CD4-positive, alpha-beta T cell treated with Interleukin-6 at 100 ng/mL for 8 hours (primary cell): ENCODE measurements at places on chromosomes 5 and 9.

- DNase-seq, result no peak
Measured at GRCh38 chr9:120862452-120862851, 14.5 kb downstream of the PHF19 start.

GRCh38 chr5:128154943-128155342 is 71.4 kb downstream of the SLC12A2 start:
- no peak for DNase-seq

DNA sequence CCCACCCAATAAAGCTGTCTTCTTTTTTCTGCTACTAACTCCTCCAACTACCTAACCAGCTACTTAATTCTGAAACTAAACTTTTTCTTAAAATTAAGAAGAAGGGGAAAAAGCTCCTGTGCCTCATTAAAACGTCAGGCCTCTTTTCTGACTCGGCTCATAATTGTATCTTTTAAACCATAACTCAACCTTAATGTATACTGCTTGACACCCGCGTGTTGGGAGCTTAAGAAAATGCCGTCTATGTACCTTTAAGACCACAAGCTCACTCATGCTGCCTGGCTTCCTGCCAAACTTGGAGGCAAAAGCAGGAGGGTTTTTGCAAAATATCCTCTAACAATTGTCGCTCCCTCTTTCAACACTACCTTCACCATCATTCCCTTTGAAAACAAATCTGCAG is 5.0 kb downstream of the EBF1 start:
- peak; percentile 53 for DNase-seq

GRCh38 chr5:34660444-34660843 is 4.3 kb downstream of the RAI14 start:
- DNase-seq, result no peak

DNA sequence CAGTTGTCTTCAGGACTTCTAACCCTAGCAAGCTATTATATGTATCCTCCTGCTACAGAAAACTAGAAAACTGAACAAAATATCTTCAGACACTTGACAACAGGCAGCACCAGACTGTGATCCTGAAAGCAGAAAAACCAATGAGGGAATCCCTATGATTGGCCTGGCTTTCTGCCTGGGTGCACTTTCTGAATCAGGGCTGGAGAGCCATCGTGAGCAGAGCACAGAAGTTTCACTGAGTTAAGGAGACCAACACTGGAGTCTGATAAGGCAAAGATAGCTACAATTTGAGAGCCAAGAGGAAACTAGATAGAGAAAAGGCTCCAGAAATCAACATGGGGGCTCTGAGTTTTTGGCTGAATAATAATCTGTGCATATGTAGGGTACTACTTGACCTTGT is 106.5 kb downstream of the FANCC start:
- no peak for DNase-seq

DNA sequence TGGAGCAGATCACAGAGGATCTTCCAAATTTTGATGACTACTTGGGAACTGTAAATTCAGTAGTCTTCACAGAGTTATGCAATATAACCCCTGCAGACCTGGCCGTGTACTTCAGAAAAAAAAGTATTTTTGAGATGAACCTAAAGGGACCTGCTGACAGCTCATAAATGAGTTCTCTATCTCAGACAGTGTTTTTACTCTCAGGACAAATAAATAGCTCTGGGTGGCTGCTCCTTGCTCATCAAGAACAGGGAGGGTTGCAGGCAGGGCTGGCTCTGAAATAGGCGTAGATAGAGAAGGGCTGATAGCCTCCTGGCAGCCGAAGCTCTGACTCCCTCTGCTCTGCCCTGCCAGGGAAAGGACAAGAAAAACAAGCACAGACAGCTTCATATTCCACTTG is 64.8 kb downstream of the PLAC8L1 start:
- no peak for DNase-seq

GRCh38 chr9:4070266-4070665 is 229.6 kb downstream of the GLIS3 start:
- no peak for DNase-seq

DNA sequence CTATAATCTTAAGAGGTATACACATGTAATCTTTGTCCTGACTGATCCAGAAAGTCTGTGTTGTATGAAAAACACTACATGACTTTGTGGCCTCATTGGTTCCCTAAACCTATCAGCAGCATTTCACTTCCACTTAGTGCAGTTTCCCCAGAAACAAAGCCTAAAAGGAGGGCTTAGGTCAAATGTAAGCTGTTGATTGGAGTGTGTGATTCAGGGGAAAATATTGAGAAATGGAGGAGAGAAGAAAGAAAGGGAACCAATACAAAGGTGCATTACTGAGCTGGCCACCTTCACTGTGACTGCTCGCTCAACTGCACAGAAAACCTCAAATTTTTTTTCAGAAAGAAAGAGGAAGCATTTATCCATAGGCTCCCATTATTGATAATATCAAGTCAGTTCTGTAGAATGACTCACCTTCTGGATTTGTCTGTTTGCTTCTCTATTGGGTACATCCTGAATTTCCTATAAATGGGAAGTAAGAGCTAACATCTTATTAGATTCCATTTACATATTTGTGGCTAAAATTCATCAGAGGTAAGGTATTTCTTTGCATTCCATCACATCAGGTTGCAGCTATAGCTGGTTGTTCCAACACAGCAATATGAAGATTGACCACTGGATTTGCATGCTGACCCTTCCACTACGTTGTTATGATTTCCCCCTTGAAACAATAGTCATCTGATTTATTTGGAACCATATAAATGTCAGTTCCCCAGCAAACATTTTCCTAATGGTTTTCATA is 10.3 kb upstream of the FST start:
- DNase-seq, result no peak

GRCh38 chr5:180153099-180153498 is 55.9 kb downstream of the RASGEF1C start:
- no peak for DNase-seq

DNA sequence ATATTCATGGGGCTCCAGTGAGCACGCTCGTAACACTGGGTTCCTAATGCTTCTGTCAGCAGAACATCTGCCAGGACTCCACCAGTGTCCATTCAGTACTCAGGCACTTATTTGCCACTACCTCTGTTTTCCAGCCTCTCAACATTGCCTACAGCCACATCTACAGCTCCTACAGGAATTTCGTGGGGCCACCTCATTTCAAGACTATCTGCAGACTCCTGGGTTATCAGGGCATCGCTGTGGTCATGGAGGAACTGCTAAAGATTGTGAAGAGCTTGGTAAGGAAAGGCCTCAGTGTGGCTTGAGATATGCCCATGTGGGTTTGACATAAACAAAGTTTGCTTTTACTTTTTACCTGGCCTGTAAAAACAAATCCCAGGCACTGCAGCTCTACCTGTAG is 92.9 kb downstream of the CYFIP2 start:
- no peak for DNase-seq

- no peak for DNase-seq
Measured at GRCh38 chr9:6870650-6871477, 113.1 kb downstream of the KDM4C start.

- DNase-seq, result no peak
Measured at GRCh38 chr9:72788966-72789735, 163.7 kb downstream of the ALDH1A1 start.

- DNase-seq, result no peak
Measured at GRCh38 chr5:17305964-17306725, 88.7 kb downstream of the BASP1 start.

DNA sequence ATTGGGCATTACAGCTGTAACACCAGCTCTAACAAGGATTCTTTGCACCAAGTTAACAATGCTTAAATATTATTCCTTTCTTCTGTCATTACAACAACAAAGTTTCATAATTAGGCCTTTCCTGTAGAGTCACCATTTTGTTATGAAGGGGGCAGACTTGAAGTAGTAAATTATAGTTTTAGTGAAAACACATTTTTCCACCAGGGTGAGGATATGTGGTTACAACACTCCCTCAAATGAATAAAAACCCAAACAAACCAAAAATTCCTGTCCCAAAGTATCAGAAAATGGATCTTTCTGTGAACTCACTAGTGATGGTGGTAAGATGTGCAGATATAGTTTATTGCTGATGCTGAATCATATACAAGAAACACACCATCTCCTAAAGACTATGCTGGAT is 250.5 kb upstream of the TUT7 start:
- DNase-seq, result no peak

- DNase-seq, result no peak
Measured at GRCh38 chr5:73901043-73901442, 275.0 kb downstream of the ARHGEF28 start.

- no peak for DNase-seq
Measured at GRCh38 chr9:117034866-117035265, 347.8 kb downstream of the TRIM32 start.

DNA sequence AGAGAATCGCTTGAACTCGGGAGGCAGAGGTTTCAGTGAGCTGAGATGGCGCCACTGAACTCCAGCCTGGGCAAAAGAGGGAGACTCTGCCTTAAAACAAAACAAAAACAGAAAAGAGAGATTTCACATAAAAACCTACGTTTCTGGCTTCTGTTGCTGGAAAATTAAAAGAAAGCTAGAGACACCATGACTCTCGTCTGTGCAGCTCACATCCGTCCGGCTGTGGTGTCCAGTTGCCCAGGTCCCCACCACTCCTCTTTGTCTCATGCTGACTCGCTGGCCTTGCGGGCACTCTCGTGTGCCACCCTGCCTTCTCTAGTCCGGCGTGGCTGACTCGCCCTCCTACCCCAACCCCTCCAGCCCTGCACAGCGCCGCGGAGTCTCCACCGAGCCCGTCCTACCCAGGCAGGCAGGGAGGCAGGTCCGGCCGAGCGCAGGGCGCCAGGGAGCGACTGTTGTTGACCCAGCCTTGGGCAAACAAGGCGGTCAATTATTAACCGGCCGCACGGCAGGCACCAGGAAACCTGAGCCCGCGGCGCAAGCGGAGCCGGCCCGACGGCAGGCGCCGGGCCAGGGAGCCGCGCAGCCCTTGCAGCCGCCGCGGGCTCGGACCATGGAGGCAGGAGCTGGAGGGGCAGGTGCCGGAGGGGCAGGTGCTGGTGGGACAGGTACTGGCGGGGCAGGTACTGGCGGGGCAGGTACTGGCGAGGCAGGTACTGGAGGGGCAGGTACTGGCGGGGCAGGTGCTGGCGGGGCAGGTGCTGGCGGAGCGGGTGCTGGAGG is at the start of gene PRRT1B:
TSS of gene PRRT1B (plus strand) at position 521 of the 783 bp plus-strand sequence. CDS start at position 614, 93 bp downstream.
- no peak for DNase-seq

DNA sequence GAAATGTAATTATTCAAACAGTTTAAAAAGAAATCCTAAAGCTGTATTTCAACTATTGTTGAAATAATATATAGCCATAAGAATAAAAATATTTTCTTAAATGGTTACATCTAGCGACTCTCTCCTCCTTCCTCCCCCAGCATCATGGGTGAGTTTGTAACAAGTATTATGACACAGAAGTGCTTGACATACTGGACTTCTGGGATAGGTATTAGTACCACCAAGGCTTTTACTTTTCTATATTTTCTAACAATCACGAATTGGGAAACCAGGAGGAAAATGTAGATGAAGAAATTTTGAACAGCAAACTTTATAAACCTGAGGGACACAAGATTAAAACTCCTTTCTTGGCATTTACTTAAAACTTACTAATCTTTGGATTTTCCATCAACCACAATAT is 4.4 kb downstream of the RORB start:
- no peak for DNase-seq

DNA sequence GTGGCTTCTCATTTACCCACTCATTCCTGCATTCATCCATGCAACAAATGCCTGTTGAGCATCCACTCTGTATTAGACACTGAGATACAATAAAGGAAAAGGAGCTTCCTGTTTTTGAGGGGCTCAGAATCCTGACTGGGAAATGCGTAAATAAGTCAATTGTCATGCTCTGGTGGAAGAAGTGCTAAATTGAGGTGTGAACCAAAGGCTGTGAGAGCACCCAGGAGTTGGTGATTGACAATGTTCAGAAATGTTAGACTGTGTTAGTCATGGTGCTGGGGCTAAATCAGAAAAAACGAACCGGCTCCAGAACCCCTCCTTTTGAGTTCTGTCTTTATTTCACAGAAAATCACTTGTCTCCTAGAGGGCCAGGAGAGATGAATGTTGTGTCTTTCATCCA is 558.6 kb upstream of the SGCD start:
- no peak for DNase-seq

DNA sequence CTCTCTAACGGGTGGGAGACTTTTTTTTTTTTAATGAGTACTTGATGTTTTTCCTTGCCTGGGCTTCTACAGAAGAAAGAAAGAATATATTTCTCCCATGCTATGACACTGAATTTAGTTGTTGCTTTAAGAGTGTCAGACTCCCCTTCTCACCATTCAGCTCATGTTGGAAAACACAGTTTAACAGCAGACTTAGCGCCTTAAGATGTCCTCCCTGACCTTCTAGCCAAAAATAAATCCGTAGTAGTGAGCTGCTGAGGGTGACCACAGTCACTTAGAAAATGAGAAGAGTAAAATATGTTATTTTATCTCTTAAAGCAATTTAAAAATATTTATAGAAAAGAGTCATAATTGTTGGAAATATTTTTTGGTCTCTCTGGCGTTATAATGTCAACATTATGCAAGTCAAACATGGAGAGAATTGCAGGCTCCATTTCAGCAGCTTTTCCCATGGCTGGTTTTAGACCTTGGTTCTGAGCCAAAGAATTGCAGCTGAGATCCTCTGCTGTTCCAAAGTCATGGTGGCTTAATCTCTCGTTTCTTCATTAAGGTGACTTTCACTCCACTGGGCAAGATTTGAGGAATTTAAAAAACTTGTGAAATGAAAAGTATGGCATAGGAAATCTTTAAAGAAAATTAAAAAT is 143.5 kb downstream of the GHR start:
- DNase-seq, result no peak

GRCh38 chr9:84822589-84823233 is 153.2 kb downstream of the NTRK2 start:
- no peak for DNase-seq

DNA sequence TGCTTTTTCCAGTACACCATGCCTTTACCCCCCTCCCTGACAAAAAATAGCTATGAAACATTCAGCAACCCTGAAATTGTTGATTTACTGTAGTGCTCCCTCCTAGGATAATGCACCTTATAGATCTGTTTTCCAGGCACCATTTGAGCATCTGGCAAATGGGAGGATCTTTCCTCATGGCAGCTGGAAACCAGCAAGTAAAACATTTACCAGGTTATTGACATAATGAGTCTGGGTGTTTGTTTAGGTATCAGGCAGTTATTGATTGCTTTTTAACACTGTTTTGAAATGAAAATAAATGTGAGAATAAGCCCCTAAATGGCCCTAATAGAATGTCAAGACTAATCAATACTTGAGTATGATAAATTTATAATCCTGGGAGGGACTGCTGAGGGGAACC is 57.3 kb upstream of the KLF4 start:
- no peak for DNase-seq
